Activated CD8-positive, alpha-beta T cell treated with anti-CD3 and anti-CD28 coated beads, Interleukin-2, amount 10 ng/mL, durations not matched to agents 7 days and 5 days (primary cell): ENCODE measurements at places on chromosomes 6 and 20. TPM values are rescaled to one million over a fixed set of nuclear protein-coding genes. Genes with fewer than 3 reads are reported as not detected.

Gene PCSK2
- not detected for total RNA-seq

Gene FAXC
- not detected for total RNA-seq

Gene SS18L1
- 17.9 TPM for total RNA-seq

Gene ANKEF1
- 3.6 TPM for total RNA-seq

DNA sequence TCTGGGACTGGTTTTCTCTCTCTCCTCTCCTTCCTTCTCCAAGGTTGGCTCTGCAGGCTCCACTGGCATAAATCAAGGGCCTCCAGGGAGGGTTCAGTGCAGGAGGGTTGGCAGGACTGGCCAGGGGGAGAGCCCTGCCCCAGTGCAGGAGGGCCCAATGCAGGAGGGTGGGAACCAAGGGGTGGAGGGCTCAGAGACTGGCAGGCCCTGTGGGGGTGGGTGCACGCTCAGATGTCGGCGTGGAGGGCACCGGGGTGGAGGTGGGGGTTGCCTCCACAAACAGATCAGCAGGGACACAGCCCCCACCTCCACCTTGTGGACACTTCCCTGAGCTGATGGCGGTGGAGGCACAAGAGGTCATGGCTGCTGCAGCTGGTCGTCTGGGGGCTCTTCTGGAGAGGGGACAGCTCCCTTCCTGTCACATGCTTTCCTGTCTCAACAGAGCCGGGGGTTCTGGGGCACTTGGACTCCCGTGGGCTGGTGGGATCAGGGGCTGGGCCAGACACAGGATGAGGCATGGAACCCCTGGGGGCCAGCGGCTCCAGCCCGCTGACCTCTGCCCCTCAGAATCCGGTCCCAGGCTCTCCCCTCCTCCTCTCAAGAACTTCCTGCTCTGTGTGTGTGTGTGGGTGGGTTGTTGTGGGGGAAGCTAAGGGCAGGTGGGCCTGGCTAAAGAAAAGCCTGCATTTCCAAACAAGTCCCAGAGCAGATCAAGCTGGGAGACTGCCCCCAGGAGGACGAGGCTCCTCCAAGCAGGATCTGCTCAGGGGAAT is 2.7 kb upstream of the ABHD16B start:
- no peak for DNase-seq
- H3K27me3 ChIP-seq: no peaks in the 10 kb centered on the region
- H3K36me3 ChIP-seq: peaks cover 14% of the 10 kb centered on the region
- peaks cover 30% of the 10 kb centered on the region for H3K4me1 ChIP-seq

- peaks cover 28% of the 10 kb centered on the region for H3K27me3 ChIP-seq
- no peak overlapping the region for H3K27ac ChIP-seq
- no peaks in the 10 kb centered on the region for H3K4me1 ChIP-seq
- DNase-seq: no peak
Measured at GRCh38 chr20:40786336-40786735, 97.3 kb upstream of the MAFB start.

DNA sequence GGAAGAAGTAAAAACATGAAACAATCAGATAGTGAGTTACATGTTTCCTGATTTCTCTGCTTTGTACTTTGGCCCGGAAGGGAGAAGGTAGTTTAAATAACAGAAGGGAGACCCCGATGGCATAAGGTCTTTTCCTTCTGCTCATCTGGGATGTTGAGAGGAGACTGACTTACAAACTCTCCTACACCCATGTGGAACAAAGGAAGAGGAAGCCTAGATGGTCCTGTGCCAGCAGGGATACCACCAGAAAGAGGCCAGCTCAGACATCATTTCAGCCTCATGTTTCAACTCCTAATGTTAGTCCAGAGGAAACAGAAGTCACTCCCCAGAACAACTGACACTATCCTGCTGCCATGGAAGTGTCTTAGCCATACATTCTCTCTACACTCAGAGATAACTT is 250.7 kb upstream of the NOX3 start:
- no peaks in the 10 kb centered on the region for H3K4me1 ChIP-seq
- no peak overlapping the region for H3K4me3 ChIP-seq
- no peak for DNase-seq
- no peaks in the 10 kb centered on the region for H3K36me3 ChIP-seq

- no peak for DNase-seq
- peaks cover 8% of the 10 kb centered on the region for H3K27me3 ChIP-seq
- H3K36me3 ChIP-seq: no peaks in the 10 kb centered on the region
Measured at GRCh38 chr6:24193364-24193763, 67.3 kb downstream of the NRSN1 start.

GRCh38 chr20:25284131-25284601 is 36.3 kb downstream of the PYGB start:
- H3K27ac ChIP-seq: peak overlapping the region; percentile 30
- peaks cover 23% of the 10 kb centered on the region for H3K36me3 ChIP-seq
- H3K27me3 ChIP-seq: no peaks in the 10 kb centered on the region
- no peak overlapping the region for H3K4me3 ChIP-seq

- H3K27ac ChIP-seq: no peak overlapping the region
- no peak overlapping the region for H3K4me3 ChIP-seq
- H3K4me1 ChIP-seq: peaks cover 6% of the 10 kb centered on the region
- no peaks in the 10 kb centered on the region for H3K36me3 ChIP-seq
- no peaks in the 10 kb centered on the region for H3K27me3 ChIP-seq
Measured at GRCh38 chr20:60292001-60292520, 333.8 kb downstream of the CDH26 start.
